ENCODE measurements at places on chromosomes 3 and 15. TPM values are rescaled to one million over a fixed set of nuclear protein-coding genes. Genes with fewer than 3 reads are reported as not detected.

Gene TMEM207
- total RNA-seq: not detected

DNA sequence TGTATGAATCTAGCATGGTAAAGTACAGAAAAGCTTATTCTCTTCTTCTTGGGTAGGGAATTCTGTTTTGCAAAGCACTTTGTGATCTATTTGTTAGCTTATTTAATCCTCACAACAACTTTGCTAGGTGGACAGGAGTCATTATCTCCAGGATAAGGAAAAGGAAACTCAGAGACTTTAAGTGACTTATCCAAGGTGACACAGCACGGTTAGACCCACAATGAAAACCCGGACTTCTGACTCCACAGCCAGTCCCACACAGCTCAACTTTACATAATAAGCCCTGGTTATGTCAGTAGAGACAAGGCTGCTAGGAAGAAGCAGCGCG, 384 bp upstream of the NDUFB4 start:
- no peak for DNase-seq

Gene SLC24A5
- total RNA-seq: not detected

DNA sequence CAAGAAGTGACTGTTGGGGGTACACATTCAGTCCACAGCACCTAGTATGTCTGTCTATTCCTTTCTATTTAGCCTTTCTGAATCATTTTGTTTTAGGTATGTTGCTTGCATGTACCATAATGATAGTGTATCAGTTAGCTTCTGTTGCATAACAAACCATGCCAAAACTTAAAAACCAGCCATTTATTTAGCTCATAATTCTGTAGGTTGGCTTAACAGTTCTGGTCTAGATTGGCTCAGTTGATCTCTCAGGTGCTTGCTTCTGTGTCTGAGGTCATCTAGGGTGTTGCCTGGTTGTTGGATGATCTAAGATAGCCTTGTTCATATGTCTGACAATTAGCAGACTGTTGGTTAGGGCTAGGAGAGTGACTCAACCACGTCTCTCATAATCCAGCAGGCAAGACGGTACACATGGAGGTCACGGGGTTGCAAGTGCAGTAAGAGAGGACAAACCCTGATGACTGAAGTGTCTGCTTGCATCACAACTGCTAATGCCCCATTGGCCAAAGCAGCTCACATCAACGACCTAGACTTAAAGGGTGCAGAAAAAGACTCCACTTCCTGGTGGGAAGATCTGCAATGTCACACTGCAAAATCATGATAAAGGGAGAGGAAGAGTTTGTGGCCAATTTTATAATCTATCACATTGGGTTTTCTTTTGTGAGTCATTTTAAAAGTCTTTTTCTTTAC, 6.8 kb upstream of the PDCD6IP start:
- no peak for DNase-seq

GRCh38 chr3:115689928-115690327, 66.6 kb downstream of the GAP43 start:
- no peak for DNase-seq

Gene MITF
- total RNA-seq: 6.1 TPM

Gene JAGN1
- 25.8 TPM for total RNA-seq

Gene GASK1A
- 0.63 TPM for total RNA-seq

DNA sequence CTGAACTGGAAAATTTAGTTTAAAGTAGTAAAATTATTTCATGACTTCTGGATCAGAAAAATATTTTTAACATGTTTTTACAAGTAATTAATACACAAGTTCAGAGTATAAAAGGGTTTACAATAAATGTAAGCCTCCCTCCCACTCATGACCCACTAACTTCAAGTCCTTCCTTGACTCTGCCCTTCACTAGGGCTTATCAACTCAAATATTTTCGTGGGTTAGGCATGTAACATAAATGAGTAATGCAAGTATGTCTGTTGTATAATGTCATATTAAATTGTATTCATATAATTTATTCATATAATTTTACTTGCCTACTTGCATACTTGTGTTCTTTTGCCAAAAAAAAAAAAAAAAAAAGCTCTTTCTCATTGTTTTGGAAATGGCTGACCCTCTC, 3.4 kb upstream of the OPA1 start:
- DNase-seq: no peak

- peak; percentile 60 for DNase-seq
Observed at GRCh38 chr3:116256843-116257485, 188.3 kb downstream of the LSAMP start.

- no peak for DNase-seq
Observed at GRCh38 chr3:89364314-89364713, 256.9 kb downstream of the EPHA3 start.

Gene MB21D2
- total RNA-seq: 5.6 TPM

DNA sequence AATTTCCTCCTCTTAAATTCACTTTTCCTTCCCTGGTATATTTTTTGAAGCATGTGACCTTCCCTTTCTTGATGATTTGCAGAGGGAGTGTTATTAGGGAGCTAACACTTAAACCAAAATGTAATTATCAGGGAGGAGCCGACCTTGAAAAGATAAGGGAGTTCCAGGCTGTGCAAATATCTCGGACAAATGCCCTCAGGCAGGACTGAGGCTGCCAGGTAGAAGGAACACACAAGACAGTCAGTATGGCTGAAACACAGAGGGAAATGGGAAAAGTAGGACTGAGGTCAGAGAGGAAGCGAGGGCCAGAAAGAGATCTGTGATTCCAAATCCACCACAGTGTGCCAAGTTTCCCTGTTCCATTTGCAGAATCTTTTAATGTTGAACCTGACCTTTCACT, 221.0 kb downstream of the CNTN3 start:
- no peak for DNase-seq

DNA sequence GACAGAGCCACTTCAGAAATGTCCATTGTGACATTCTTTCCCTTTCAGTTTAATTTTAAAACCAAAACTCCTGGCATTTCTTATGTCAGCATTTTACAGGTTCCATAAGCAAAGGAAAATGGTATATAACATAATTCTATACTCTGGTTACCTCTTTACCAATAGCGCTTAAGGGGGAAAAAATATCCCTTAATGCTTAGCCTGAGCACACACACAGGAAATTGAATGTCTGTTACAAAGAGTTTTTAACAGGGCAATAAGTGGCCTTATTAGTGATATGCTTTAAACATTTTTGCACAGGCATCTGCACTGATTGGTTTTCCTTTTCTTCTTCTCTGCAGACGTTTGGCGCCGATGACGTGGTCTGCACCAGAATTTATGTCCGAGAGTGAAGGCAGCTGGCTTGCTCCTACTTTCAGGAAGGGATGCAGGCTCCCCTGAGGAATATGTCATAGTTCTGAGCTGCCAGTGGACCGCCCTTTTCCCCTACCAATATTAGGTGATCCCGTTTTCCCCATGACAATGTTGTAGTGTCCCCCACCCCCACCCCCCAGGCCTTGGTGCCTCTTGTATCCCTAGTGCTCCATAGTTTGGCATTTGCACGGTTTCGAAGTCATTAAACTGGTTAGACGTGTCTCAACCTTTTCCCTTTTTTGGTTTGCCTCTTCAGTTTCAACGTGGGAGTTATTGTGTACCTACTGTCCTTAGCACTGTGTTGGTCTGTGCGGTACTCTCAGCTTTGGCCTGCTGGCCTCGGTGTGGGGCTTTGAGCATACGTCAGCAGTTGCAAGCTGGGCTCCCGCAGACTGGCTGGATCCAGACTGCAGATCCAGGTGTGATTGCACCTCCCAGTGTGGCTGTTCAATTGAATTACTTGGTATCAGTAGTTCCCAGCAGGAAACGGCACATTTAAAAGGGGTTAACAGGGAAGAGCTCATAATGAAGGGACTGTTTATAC, 7.7 kb downstream of the CRABP1 start:
- no peak for DNase-seq

Gene CHRNA7
- 0.18 TPM for total RNA-seq

DNA sequence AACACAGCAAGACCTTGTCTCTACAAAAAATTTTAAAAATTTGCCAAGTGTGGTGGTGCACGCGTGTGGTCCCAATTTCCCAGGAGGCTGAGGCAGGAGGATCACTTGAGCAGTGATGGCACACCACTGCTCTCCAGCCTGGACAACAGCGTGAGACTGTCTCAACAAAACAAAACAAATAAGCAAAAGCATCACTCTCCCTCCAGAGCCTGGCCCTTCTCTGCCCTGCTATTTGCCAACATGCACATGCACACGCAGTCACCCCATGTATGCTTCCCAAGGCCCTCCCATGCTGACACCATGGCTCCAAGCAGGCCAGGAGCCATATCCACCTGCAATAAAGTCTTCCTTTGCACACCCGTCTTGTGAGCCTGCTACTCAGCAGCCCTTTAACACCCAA, 2.1 kb downstream of the KIF9 start:
- no peak for DNase-seq

DNA sequence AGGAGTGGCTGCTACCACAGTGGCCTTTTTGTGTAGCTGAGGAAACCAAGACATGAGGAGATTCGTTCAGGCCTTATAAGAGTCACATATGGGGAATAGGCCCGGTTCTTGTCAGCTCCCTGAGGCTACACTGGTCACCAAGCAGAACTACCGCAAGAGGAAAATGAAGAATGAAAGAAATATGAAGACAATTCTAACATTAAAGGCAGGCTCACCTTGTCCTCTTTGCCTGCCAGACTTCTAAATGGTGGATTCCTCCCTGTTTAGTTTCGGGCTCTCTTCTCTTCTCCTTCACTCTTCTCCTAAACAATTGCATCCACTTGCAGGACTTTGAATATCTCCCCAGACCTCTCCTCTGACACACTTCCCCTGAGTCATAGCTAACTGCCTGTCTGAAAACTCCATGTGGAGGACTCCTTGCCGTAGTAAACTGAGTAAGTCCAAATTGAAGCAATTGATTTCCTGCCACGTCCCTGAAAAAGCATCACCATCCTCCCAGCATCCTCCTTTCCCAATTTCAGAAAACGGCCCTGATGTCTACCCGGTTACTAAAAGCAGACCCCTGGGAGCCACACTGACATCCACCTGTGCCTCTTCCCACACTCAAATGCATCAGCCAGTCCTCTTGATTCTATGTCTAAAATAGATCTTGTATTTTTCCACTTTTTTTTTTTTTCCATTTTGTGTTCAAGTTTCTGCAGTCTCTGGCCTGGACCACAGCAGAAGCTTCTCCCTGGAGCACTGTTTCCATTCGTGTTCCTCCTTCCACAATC, 30.3 kb upstream of the VEPH1 start:
- DNase-seq: peak; percentile 88

- DNase-seq: no peak
Observed at GRCh38 chr3:112619295-112619694, 21.6 kb downstream of the CCDC80 start.

Gene TPM1
- 746 TPM for total RNA-seq

GRCh38 chr3:175432376-175433025, 573.4 kb downstream of the NAALADL2 start:
- DNase-seq: peak; percentile 69

Gene ZNF660
- 2.0 TPM for total RNA-seq

Gene REC114
- total RNA-seq: not detected

All from fibroblast of the aortic adventitia (primary cell).